Epithelial cell of esophagus (primary cell): ENCODE measurements at places on chromosomes 13 and 19.
A peak's percentile ranks its signal among the peaks of the same experiment; 100 is the strongest.

- no peak for DNase-seq
Measured at GRCh38 chr19:38190061-38190460, 34.0 kb downstream of the DPF1 start.

DNA sequence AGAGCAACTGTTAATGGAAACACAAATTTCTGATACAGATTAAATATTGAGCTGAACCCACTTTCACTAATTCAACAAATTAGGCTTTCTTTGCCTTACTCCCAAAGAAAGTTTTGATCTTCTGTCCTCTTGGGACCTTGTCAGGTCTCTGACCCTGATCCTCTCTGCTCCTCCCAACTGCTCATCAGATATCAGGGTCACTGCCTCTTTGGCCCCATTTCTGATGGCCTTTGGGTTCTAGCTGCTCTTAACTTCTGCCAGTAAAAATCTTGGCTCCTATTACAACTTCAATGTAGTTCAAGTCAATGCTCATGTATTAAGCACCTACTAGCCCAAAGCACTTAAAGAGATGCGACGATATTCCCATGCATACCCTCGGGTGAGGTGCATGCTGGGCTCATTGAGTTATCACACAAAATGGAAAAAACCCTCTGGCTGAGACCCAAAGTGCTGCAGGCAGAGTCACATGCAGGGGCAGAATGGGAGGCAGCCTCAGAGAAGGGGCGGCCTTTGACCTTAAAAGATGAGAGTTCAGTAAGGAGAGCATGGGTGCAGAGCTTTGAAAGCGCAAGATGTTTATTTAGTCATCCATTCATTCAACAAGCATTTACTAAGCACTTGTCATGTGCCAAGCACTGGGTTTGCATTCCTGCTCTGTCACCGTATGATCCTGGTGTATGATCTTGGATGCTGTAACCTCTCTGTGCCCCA, 183.4 kb downstream of the USP12 start:
- no peak for DNase-seq

DNA sequence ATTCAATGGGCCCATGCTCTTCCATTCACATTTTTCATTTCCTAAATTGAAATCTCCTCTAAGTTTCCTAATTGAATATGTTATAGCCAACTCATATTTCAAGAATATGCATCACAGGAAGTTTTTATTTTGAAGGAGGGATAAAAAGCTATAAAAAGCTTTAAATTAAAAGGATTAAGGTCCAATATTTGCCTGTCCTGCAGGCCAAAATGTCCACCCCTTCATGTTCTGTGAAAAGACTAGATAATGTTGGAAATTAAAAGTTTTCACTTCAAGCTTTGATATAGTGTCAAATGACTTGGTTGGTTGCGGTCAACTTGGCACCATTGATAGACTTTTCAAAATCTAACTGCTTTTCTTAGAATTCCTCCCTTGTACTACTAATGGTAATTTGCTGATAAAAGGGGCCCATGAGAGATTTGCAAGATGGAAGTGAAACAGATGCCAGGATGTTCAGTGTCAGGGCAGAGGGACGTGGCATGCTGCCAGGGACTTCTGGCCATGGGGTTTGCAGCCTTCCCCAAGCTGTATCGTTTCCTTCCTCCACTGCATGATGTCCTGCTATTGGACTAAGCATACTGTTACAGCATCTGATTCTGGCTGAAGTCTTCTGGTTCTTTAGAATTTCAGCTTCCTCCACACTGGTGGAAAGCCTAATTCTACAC, 547.3 kb upstream of the MIR17HG start:
- DNase-seq = no peak

DNA sequence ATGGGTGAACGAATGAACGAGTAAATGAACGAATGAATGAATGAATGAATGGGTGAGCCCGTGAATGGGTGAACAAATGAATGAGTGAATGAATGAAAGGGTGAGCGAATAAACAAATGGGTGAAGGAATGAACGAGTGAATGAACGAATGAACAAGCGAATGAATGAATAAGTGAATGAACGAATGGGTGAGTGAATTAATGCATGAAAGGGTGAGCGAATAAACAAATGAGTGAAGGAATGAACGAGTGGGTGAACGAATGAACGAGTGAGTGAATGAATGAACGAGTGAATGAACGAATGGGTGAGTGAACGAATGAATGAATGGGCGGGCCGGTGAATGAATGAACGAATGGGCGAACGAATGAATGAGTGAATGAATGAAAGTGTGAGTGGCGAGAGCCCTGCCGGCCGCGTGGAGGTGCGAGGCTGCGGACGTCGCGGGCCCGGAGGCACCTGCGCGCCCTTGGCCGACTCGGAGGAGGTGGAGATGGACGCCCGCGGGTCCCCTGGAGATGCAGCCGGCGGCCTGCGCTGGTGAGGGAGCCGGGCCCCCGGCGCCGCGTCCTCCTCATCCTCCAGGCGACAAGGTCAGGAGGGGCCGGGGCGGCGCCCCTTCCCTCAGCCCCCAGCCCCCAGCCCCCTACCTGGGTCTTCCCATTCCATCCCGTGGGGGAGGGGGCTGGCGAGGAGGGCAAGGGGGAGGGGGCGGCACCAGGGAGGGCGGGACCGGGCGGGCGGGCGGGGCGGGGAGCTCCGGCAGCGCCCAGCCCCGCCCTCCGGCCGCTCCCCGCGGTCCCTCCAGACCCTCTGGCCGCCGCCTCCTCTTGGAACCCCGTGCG, 15.4 kb downstream of the ANKRD24 start:
- DNase-seq = no peak

- DNase-seq = no peak
Measured at GRCh38 chr19:36605877-36606478, 865 bp downstream of the ZNF382 start.

GRCh38 chr19:21396893-21397572, at the start of gene ZNF493:
Gene ZNF493, plus strand, starts transcription at chr19:21397133. Its CDS starts 105 bp downstream, at chr19:21397238.
- peak; percentile 96 for DNase-seq

GRCh38 chr19:6686628-6686975, 16.6 kb upstream of the TNFSF14 start:
- no peak for DNase-seq

- DNase-seq = peak; percentile 25
Measured at GRCh38 chr13:101013245-101013644, 338.6 kb upstream of the TMTC4 start.

GRCh38 chr13:110129539-110130186, 177.3 kb downstream of the COL4A1 start:
- no peak for DNase-seq

DNA sequence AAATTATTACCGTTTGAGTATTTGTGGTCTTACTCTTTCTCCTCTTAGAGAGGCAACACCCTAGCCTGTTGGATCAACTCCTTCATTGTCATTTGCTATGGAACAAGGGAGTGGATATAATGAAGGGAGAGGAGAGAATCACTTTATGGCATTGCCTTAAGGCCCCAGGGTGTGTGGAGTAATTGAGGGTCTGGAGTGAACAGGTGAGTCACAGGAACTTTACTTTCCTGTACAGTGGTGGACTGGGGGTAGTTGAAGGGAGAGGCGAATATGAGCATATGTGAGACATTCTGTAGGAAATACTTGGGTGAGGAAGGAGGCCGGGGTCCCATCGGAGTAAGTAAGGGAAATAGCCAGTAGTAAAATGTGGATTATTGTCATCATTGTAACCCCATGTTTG, 17.0 kb downstream of the DGKH start:
- DNase-seq = no peak

- no peak for DNase-seq
Measured at GRCh38 chr19:50509366-50509765, 1.6 kb downstream of the JOSD2 start.

- no peak for DNase-seq
Measured at GRCh38 chr13:45782327-45783045, 69.1 kb downstream of the SIAH3 start.

DNA sequence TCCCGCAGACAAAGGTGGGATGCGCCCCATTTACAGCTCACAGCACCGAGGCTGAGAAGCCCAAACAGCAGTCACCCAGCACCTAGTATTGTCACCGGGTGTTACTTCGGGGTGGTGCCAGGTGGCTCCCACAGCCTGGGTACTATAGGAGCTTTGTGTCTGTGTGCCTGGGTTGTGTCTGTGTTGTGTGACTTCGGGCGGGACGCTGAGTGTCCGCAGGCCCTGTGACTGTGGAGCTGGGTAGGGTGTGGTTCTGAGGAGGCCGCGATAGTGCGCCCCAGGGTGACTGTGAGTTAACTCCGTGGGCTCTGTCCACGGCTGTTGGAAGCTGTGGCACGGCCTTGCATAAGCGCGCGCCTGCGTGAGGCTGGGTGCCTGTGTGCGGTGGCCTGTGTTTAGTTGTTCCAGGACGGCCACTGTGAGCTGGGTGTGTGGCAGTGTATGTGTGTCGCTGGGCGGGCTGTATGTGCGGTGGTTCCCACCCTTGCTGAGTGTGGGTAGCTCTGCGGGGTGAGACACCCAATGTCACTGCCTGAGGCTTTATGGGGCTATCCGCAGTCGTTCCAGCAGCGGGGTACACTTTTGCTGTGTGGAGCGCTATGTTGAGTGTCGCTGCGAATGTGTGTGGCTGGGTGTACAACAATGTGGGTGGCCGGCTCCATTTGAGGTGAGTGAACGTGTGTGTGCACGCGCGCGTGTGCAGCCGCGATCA, 559 bp upstream of the SSBP4 start:
- peak; percentile 24 for DNase-seq

DNA sequence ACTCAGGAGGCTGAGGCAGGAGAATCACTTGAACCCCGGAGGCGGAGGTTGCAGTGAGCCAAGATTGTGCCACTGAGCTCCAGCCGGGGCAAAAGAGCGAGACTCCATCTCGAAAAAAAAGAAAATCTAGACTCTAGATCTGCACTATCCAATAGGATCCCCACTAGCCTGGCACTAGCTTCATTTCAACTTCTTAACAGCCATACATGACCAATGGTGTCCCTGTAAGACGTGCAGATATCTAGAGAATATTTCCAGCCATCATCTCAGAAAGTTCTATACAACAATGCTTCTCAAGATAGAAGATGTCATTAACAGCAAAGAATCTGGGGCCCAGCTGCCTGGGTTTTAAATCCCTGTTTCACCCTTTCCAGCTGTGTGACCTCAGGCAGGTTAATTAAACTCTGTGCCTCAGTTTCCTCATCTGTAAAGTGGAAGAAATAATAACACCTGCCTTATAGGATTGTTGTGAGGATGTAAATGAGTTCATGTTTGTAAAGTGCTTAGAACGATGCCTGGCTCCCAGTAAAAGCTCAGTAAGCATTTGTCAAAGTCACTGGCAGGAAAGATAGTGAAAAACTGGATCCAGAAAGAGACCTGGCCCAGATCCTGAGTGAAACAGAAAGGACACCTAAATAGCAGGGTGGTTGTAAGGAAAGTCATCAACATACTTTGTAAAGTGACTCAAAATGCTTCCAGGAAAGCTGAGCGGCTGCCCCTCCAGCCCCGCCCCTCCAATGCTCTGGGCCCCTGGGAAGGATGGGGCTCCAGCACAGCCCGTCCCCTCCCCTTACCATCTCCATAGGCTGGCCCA, 13.5 kb downstream of the WIZ start:
- no peak for DNase-seq

GRCh38 chr13:101289764-101290163, 126.5 kb downstream of the NALCN start:
- DNase-seq = peak; percentile 52

DNA sequence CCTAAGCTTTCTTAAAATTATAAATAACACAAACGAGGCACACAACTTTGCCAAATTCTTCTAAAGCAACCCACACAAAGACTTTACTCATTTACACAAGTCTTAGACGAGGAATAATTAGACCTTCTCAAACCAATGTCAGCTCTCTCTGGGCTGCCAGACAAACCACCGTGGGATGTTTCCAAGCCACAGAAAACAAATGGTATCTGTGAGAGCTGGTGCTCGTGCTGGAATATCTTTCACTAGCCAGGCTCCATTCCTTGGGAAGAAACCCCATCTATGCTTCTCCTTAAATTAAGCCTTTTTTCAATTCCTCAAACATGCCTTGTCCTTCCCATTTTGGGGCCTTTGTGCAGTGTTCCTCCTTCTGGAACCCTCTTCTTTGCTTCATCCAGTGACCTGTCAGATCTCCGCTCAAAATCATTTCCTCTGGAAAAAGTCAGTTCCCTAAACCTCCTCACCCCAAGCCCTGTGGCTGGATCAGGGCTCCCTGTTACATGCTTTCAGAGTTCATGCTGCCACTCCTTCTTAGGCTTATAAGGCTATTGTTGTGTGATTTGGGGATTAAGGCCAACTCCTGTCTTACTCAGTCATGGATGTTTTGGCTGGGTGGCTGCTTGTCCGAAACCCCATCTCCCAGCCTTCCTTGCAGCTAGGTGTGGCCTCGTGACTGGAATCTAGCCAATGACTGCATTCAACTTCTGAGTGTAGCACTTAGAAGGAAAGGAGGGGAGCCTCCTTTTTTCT, 64.2 kb upstream of the GTF2F2 start:
- peak; percentile 93 for DNase-seq

DNA sequence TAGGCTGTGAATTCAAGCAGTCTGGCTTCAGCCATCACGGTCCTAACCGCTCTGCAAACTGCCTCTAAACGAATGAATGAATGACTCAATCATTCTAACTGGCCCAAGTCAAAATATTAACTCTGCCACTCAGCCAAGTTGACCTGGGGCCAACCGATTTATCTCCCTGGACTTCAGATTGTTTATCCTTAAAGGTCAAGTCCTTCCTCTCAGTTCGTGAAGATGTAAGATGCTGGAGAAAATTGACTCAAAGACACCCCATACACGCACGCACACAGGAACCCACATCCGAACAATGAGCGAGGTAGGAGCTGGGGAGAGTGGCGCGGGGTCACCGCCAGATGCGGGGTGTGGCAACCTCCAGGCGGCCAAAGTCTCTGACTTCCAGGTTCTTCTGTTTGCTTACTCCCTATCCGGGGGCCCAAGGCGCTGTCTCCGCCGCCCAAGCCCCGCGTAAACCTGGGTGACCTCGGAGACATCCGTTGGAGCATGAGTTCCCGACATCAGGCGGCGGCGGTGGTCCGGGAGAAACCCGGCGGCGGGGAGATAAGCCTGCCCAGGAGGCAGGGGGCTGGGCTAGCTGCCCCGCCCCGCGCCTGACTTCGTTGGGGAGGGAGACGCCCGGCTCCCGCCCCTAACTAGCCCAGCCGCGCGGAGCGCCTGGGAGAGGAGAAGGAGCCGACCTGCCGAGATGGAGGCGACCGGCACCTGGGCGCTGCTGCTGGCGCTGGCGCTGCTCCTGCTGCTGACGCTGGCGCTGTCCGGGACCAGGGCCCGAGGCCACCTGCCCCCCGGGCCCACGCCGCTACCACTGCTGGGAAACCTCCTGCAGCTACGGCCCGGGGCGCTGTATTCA, at the start of gene CYP2S1:
Gene CYP2S1, plus strand, starts transcription at position 646 of the 856 bp plus-strand sequence. Its CDS starts 46 bp downstream, at position 692.
- peak; percentile 70 for DNase-seq

DNA sequence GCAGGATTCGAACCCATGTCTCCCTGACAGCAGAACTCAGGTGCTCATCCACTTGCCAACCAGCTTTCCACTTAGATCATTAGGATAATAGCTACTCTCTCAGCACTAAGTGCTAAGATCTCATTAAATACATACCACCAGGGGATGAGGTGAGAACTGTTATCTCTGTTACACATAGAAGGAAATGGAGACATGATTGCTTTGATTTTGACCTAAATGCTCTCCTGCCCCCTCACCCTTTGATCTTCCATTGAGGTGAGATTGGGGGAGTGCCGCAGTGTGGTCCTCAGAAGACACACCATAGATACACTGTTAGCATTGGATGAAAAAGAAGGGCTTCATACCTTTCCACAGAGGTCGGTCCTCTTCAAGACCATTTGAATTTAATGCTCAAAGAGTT, 38.9 kb upstream of the NPAS1 start:
- DNase-seq = no peak
